ENCODE measurements at places on chromosomes 7 and 10.
A peak's percentile ranks its signal among the peaks of the same experiment; 100 is the strongest.

GRCh38 chr7:137882261-137882668 is 35.5 kb upstream of the DGKI start:
- DNase-seq: no peak

- DNase-seq: no peak
Observed at GRCh38 chr7:35467456-35467978, 213.6 kb upstream of the TBX20 start.

DNA sequence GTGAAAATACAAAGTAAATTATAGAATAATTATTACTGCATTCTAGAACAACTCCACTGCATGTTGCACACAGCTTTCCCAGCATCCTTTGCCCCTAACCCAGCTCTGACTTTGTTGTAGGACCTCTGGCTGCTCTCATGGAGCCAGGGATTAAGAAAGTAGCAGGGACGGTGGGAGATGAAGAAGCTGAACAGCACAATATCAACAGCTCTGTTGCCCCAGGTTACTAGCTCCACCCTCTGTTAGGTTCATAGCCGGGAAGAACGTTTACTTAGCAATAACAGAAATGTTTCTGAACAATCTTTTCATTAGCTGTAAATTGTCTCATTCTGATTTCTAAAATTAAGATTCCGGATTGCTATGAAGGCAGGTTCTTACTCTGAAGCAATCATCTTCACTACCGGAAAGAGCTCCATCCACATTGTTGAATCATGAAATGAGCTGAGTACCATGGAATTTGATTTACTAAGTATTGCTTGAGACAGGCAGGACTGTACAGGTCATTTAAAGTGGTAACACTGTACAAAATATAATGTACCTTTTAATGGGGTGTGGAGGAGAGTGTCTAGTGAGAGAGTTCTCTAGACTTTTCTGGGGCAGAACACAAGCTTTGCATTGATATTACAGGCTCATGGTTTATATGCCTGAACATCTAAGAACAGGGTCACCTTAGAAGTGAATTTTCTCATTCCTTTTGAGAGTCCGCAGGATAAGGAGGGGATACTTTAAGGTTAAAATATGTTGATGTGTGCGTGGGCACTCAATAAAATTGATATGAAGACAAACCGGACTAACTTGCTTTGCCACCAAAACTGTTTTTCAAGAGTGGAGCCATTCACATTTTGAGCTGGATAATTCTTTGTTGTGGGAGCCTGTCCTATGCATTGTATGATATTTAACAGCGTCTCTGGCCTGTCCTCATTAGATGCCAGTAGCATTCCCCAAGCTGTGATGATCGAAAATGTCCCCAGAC is 20.8 kb upstream of the RAB18 start:
- no peak for DNase-seq

- DNase-seq: peak; percentile 4
Observed at GRCh38 chr10:50512743-50513416, 110.9 kb downstream of the SGMS1 start.

- DNase-seq: no peak
Observed at GRCh38 chr7:9250876-9251275, 817.5 kb downstream of the NXPH1 start.

DNA sequence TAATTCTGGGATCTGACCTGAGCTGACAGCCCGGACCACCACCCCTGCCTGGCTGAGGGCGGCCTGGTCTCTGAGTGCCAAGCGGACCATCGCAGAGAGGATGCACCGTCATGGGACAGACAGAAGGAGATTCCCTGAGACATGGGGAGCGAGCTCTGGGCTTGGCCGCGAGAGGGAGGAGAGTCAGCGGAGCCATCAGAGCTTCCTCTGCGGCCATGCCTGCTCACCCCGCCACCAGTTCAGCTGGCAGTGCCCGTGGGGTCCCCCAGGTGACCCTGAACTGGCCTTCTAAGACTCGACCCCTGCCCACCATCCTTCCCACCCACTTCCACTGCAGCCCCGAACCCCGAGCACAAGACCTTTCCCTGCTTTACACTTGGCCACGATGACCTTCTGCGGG is 152.8 kb downstream of the TCERG1L start:
- DNase-seq: no peak

GRCh38 chr10:119654540-119654939 is 3.4 kb downstream of the BAG3 start:
- no peak for DNase-seq

GRCh38 chr7:41163991-41164390 is 538.9 kb downstream of the INHBA start:
- DNase-seq: no peak

DNA sequence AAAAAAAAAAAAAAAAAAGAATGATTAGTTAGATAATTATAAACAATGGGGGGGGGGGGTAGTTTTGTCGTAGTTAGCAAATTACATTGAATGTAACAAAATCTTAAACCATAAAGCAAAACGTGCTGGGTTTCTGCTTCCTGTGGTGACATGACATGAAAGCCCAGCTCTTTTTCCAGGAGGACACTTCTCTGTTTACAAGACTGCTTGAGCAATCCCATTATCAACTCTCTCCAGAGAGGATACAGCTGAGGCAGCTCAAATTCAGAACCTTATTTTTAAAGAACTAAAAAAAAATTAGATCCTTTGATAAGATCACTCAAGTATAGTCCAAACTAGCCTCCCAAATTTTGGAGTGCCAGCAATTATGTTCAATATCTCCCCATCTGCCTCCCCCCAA is 58.6 kb downstream of the ADRB1 start:
- DNase-seq: peak; percentile 47

DNA sequence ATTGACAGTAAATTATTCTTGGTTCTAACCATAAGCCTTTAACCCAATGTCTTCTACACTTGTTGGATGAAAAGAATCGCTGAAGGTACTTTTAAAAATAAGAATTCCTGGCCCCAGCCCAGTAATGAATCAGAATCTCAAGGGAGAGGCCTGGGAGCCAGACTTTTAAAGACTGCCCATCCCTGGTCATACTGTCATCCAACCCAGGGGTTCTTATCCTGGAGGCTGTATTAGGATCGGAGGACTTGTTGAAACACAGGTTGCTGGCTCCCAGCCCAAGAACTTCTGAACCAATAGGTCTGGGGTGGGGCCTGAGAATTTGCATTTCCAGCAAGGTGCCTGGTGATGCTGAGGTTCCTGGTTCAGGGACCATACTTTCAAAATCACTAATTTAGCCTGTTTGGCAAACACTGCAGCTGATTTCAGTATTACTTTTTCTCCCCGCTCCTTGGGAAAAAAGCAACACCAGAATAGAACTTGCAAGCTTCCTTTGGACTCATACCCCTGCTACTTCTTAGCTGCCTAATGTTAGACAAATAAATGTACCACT is 79.5 kb upstream of the FAM133B start:
- no peak for DNase-seq

DNA sequence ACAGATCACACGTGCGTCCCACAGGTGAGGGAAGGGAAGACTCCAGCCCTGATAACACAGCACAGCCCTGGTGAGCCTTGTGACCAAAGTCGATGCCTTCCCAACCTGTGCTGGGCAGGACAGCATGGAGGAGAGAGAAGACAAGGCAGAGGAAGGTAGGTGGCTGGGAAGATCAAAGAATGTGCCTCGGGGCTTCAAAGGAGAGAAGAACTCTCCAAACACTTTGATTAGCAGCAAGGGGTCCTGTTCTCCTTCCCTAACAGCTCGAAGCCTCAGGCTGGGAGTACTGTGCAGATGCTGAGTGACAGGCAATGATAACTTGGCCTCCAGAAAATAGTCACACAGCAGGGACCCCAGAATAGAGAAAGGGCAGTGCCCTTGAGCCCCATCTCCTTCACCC is 288.5 kb downstream of the TCERG1L start:
- DNase-seq: no peak

- DNase-seq: peak; percentile 55
Observed at GRCh38 chr10:21675157-21675796, 141.2 kb downstream of the MLLT10 start.

GRCh38 chr7:42677751-42678699 is 233.8 kb downstream of the C7orf25 start:
- peak; percentile 13 for DNase-seq

DNA sequence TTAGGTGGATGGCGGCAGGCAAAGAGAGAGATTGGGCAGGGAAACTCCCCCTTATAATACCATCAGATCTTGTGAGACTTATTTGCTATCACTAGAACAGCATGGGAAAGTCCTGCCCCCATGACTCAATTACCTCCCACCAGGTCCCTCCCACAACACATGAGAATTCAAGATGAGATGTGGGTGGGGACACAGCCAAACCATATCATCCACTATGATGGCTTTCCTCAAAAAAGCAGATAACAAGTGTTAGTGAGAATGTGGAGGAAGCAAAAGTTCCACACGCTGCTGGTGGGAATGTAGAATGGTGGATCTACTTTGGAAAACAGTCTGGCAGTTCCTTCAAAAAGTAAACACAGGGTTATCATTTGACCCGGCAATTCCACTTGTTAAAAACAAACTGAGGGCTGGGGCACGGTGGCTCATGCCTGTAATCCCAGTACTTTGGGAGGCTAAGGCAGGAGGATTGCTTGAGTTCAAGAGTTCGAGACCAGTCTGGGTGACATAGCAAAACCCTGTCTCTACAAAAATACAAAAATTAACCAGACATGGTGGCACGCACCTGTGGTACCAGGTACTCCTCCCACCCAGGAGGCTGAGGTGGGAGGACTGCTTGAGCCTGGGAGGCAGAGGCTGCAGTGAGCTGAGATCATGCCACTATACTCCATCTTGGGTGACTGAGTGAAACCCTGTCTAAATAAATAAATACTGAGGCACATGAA is 161.4 kb upstream of the EEPD1 start:
- no peak for DNase-seq

GRCh38 chr7:157011333-157012112 is 1.1 kb upstream of the MNX1 start:
- no peak for DNase-seq

GRCh38 chr10:102769375-102770107 is 25.8 kb downstream of the WBP1L start:
- no peak for DNase-seq

DNA sequence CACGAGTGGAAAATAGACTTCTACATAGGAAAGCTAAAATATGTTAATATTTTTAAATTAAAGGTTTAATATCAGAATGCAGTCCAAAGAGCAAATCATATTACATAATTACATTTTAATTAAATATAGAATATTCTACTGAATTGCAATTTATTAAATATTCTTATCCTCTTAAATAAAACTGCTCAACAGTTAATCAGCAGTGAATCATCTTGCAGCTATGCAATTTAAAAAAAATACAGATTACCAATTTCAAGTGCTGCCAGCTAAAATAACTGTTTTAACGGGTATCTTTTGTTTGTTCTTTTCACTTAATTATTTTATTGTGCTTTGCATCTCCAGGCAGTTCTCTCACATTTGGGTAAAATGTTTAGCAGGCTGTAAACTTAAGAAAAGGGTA is 82.2 kb downstream of the ZNRF2 start:
- DNase-seq: no peak

DNA sequence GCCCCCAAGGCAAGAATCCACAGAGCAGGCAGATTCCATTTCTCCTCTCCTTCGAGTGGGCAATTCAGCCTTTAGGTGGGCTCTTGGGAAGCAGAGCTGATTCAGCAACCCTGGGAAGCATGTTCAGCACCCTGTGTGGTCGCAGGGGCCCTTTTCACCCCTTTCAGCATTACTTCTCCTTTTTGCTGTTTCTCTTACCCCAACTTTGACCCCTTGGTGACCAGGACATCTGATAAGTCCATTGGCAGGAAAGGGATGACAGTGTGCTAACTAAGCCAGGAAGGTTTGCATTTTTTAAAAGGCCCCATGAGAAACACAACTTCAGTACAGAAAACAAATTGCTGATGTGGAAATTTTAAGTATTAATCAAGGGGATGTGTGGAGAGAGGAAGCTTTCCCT is 283.7 kb upstream of the NRP1 start:
- no peak for DNase-seq

DNA sequence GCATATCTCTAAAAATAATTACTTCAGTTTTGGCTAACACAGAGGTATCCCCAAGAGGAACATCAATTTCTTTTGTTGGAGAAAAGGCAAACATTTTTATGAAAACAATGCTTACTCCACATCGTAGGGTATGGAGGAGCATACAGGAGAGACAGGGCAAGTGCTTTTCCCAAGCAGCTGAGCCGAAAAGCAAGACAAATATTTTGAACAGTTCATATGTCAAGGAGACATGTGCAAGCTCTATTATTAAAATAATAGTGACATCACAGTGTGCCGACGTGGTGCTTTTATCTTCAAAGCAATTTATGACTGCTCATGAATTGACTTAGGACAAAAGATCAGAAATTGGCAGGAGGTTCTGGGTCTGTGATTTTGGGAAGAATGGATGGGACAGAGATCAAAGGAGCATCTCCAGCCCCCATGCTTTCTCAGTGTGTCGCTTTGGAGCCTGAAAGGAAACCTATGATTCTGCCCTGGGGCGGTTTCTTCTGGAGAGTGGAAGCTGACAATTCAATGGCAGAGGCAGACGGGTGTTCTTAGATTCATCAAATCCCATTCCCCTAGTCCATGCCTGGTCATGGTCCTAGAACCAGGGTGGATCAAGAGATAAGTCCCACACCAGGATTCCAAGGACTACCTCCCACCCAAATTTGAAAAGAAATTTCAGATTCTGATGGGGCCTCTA is 97.1 kb downstream of the JCAD start:
- no peak for DNase-seq

DNA sequence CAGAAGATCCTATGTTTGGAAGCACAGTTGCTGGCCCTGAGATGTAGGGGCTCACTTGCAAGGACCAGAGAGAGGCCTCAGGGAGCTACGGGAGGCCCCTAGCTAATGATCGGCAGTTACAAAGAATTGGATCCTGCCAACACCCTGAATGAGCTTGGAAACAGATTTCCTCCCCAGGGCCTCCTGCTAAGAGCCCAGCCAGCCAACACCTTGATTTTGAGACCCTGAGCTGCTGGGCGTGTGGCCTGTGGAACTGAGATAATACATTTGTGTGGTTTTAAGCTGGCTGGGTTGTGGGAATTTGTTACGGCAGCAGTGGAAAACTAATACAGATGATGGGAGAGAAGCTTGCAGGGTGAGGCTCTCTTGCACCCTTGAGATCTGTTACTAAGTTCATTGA is 3.9 kb downstream of the DOCK1 start:
- peak; percentile 51 for DNase-seq

DNA sequence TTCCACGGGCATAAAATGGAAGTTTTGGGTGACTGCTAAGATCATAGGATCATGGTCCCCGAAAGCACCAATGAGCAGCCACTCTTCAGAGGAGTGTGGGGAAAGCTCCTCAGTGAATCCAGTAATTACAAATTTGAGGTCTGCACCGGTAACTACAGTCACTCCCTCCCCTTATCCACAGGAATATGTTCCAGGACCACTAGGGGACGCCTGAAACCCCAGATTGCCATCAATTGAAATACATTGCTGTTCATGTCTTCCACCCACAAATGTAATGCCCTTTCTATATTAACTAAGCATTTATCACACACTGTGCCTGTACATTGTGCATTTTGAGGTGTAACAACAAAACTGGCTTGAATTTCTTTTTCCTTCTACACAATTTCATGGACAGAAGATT is 447.9 kb upstream of the PFKP start:
- peak; percentile 32 for DNase-seq

Data from common myeloid progenitor, CD34-positive (primary cell).